PC-9 (cell line): ENCODE measurements at places on chromosomes 2 and 18. TPM values are rescaled to one million over a fixed set of nuclear protein-coding genes. Genes with fewer than 3 reads are reported as not detected.

DGKD gene
- 43.1 and 59.5 TPM in 2 replicates for total RNA-seq

IL36RN gene
- total RNA-seq, result 1.0 and 1.7 TPM in 2 replicates

C1QL2 gene
- total RNA-seq, result not detected in 2 replicates

STAT1 gene
- 28.0 and 32.5 TPM in 2 replicates for total RNA-seq

PRSS56 gene
- total RNA-seq, result not detected in 2 replicates

SCN7A gene
- total RNA-seq, result not detected in 2 replicates

INHA gene
- total RNA-seq, result 5.2 and 9.1 TPM in 2 replicates

ROCK2 gene
- 28.5 and 38.0 TPM in 2 replicates for total RNA-seq

CXCR1 gene
- not detected in 2 replicates for total RNA-seq

GCG gene
- total RNA-seq, result not detected in 2 replicates

ZSCAN30 gene
- total RNA-seq, result 16.9 and 18.5 TPM in 2 replicates

C1D gene
- 22.3 and 24.8 TPM in 2 replicates for total RNA-seq

CRYBA2 gene
- not detected in 2 replicates for total RNA-seq

ZNF521 gene
- not detected in 2 replicates for total RNA-seq

CCT7 gene
- total RNA-seq, result 295 and 319 TPM in 2 replicates

YIPF4 gene
- total RNA-seq, result 40.9 and 42.4 TPM in 2 replicates

TLX2 gene
- 3.1 and 3.8 TPM in 2 replicates for total RNA-seq

LRRC30 gene
- total RNA-seq, result not detected in 2 replicates

KLHL14 gene
- not detected in 2 replicates for total RNA-seq

TMEM37 gene
- total RNA-seq, result 1.2 TPM in 2 replicates

LCT gene
- not detected in 2 replicates for total RNA-seq

POTEF gene
- total RNA-seq, result not detected in 2 replicates

TUBB6 gene
- total RNA-seq, result 42.2 and 47.9 TPM in 2 replicates

CROCC2 gene
- total RNA-seq, result not detected in 2 replicates

ANKRD30B gene
- total RNA-seq, result not detected in 2 replicates

NT5C1B gene
- not detected in 2 replicates for total RNA-seq

KCNJ3 gene
- total RNA-seq, result not detected in 2 replicates

ATP8B1 gene
- total RNA-seq, result 16.7 and 23.4 TPM in 2 replicates

DSG4 gene
- not detected in 2 replicates for total RNA-seq

PFN4 gene
- total RNA-seq, result 1.2 and 2.6 TPM in 2 replicates

CPO gene
- total RNA-seq, result not detected in 2 replicates

SPP2 gene
- not detected in 2 replicates for total RNA-seq

SYT4 gene
- total RNA-seq, result not detected in 2 replicates

B3GNT7 gene
- 14.0 and 25.8 TPM in 2 replicates for total RNA-seq

MYO5B gene
- total RNA-seq, result 23.3 and 25.4 TPM in 2 replicates

FN1 gene
- 39.4 and 42.5 TPM in 2 replicates for total RNA-seq

IL1B gene
- 1.4 TPM in 2 replicates for total RNA-seq

TBR1 gene
- not detected in 2 replicates for total RNA-seq

TCF4 gene
- total RNA-seq, result 0.08 and 0.74 TPM in 2 replicates

NDUFV2 gene
- total RNA-seq, result 182 and 215 TPM in 2 replicates

MBD5 gene
- total RNA-seq, result 35.1 and 46.5 TPM in 2 replicates

SALL3 gene
- total RNA-seq, result not detected in 2 replicates

DNAJC5G gene
- total RNA-seq, result not detected in 2 replicates

LIMS2 gene
- total RNA-seq, result 1.4 and 2.5 TPM in 2 replicates

BCS1L gene
- total RNA-seq, result 36.0 and 38.8 TPM in 2 replicates

NEUROD1 gene
- total RNA-seq, result not detected in 2 replicates

PLA2R1 gene
- total RNA-seq, result 0.33 and 0.40 TPM in 2 replicates
